ENCODE measurements at places on chromosomes 1 and 21.

DNA sequence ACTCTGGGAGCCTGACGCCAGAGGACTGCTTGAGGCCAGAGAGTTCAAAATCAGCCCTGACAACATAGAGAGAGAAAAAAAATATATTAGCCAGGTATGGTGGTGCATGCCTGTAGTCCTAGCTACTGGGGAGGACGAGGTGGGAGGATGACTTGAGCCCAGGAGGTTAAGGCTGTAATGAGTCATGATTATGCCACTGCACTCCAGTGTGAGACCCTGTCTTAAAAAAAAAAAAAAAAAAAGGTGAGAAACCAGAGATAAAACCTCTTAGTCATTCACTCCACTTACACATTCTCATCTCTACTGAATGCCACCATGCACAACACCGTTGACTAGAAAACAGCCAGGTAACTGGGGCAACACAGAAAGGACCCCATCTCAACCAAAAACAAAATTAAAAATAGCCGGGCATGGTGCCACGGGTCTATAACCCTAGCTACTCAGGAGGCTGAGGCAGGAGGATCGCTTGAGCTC is 178.1 kb downstream of the SLC45A1 start:
- DNase-seq = peak; percentile 48

- DNase-seq = no peak
Measured at GRCh38 chr1:219347376-219347775, 173.7 kb downstream of the LYPLAL1 start.

DNA sequence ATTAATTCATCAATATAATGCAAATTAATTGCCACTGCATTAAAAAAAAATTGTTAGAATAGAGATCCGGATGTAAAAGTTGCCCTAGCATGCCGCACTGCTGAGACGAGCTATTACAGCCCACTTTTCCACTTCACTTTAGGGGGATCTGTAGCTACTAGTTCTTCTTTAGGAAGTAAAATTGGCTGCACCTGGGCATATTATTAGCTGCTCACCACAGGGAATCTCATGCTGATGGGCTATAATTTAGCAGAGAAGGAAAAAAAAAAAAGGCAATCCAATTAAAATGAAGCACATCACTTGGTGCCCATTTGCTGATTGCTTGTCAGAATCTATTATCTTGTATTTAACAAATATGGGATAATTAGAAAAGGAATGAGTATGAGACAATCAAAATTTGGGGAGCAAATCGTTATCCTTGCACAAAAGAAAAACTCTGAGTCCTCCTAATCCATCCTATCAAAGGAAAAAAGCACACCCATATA is 233.4 kb downstream of the DSCAM start:
- DNase-seq = no peak

DNA sequence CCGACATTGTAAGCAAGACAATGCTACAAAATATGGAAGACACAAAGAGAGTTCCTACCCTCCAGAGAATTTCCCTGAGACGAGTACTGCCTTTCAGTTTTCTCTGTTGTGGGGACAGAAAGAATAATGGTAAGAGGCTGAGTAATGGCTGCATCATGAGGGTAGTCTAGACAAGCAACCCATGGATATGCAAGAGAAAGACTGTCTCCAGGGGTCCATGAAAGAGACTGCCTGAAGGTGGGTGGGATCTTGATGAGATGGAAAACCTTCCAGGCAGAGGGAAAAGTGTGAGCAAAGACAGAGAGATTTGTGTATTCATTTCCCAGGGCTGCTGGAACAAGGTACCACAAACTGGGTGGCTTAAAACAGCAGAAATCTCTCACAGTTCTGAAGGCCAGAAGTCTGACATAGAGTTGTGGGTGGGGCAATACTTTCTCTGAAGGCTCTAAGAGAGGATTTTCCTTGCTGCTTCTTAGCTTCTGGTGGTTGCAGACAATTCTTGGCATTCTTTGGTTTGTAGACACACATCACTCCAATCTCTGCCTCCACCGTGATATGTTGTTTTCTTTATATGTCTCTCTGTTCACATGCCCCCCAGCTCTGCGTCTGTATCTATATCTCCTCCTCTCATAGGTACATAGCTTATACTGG is 41.4 kb downstream of the ANP32E start:
- no peak for DNase-seq

DNA sequence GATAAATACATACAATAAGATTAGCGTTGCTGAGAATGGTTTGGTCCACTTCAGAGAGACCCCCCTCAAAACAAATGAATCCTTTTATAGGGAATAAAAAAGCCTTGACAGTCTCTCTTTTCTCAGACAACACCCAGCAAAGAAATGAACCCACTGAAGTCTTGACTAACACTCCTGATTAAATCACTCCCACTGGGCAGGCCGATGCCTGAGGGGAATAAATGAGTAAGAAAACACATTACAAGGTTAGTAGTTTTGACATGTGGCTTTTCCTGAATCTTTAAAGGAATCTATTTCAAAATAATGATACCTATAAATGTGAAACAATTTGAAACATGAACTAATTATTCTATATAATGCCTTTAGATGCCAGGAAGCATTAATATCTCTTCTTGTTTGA is 146.9 kb upstream of the POGK start:
- no peak for DNase-seq

DNA sequence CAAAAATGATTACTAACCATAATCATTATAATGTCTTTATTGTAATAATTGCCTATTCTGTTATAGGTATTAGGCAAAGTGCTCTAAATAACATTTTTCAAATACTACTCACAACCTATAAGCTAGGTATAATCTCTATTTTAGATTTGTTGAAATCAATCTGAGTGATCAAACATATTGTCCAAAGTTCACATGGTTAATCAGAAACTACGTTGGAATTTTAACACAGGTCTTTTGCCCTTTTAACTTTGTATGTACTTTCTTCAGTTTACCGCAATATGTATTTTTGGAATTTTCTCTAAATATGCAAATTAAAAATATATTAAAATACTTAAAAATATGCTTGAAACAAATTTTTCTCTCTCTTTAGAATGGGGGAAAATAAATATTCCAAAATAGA is 1563.2 kb downstream of the KCNT2 start:
- DNase-seq = no peak
